ENCODE measurements at places on chromosomes 1 and 21. TPM values are rescaled to one million over a fixed set of nuclear protein-coding genes. Genes with fewer than 3 reads are reported as not detected.

- H3K4me3 ChIP-seq = no peak overlapping the region
- H3K27ac ChIP-seq = no peak overlapping the region
- peak; percentile 50 for DNase-seq
- peaks cover 22% of the 10 kb centered on the region for H3K4me1 ChIP-seq
- H3K36me3 ChIP-seq = no peaks in the 10 kb centered on the region
Measured at GRCh38 chr1:209823143-209824041, 4.4 kb upstream of the UTP25 start.

SCNM1 gene
- 55.9 TPM for total RNA-seq

GRCh38 chr1:52534928-52535764 lies 17.7 kb downstream of the TUT4 start:
- H3K4me1 ChIP-seq = peaks cover 8% of the 10 kb centered on the region
- H3K36me3 ChIP-seq = peaks cover 40% of the 10 kb centered on the region
- DNase-seq = no peak

DNA sequence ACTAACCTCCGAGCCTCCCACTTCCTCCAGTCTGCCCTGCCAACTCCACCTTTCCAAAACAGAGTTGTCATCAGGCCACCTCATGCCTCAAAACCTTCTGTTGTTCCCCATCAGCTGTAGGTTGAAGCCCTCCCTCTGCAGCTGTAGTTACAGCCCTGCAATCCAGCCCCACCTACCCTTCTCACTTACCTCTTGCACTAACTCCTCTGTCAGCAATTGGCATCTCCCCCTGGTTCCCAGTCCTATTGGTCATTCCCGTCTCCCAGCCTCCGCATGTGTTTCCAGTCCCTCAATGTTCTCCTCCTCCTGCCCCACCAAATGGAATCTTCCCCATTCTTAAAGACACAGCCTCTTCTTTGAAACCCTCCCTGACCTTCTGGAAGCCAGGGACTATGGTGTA lies 100.1 kb upstream of the GCLM start:
- H3K4me1 ChIP-seq = no peaks in the 10 kb centered on the region
- H3K36me3 ChIP-seq = no peaks in the 10 kb centered on the region
- H3K4me3 ChIP-seq = no peak overlapping the region
- no peak for DNase-seq

MAP7D1 gene
- 245 TPM for total RNA-seq

- no peak overlapping the region for H3K27ac ChIP-seq
- no peaks in the 10 kb centered on the region for H3K4me1 ChIP-seq
- no peaks in the 10 kb centered on the region for H3K36me3 ChIP-seq
- no peak for DNase-seq
Measured at GRCh38 chr1:229838204-229838603, 212.2 kb downstream of the URB2 start.

DNA sequence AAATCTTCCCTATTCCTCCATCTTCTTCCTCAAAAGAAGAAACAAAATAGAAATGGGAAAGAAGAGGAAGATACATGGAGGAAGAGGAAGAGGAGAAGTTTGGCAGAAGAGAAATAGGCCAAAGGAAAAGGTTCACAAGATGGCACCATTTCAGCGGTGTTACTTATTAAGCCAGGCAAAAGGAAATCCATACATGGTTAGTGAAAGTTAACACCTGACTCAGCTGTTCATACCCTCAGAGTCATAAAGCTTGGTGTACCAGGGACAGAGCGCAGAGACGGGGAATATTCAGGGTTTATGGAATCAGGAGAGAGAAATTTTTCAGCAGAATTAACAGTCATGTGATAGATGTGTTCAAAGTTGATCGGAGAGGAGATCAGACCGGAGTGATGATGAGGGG lies 70.6 kb downstream of the COQ8A start:
- H3K36me3 ChIP-seq = no peaks in the 10 kb centered on the region
- no peak for DNase-seq
- no peak overlapping the region for H3K4me3 ChIP-seq
- no peak overlapping the region for H3K27ac ChIP-seq

GRCh38 chr1:234750922-234751627 lies 141.1 kb upstream of the IRF2BP2 start:
- no peak overlapping the region for H3K4me3 ChIP-seq
- DNase-seq = no peak
- H3K27ac ChIP-seq = no peak overlapping the region
- H3K36me3 ChIP-seq = no peaks in the 10 kb centered on the region
- peaks cover 8% of the 10 kb centered on the region for H3K27me3 ChIP-seq
- peaks cover 2% of the 10 kb centered on the region for H3K4me1 ChIP-seq

- DNase-seq = peak; percentile 79
- H3K27ac ChIP-seq = peak overlapping the region; percentile 93
- H3K27me3 ChIP-seq = no peaks in the 10 kb centered on the region
- peaks cover 35% of the 10 kb centered on the region for H3K36me3 ChIP-seq
- peak overlapping the region; percentile 99 for H3K4me3 ChIP-seq
Measured at GRCh38 chr1:6601049-6601922, 1.4 kb downstream of the KLHL21 start.

ZMYND12 gene
- 0.63 TPM for total RNA-seq

GRCh38 chr1:195766709-195767108 lies 841.5 kb downstream of the KCNT2 start:
- no peak overlapping the region for H3K4me3 ChIP-seq
- H3K27me3 ChIP-seq = no peaks in the 10 kb centered on the region
- H3K27ac ChIP-seq = no peak overlapping the region

BARHL2 gene
- not detected for total RNA-seq

- H3K4me3 ChIP-seq = no peak overlapping the region
- peaks cover 22% of the 10 kb centered on the region for H3K36me3 ChIP-seq
- H3K4me1 ChIP-seq = no peaks in the 10 kb centered on the region
- H3K27ac ChIP-seq = no peak overlapping the region
Measured at GRCh38 chr1:41559331-41559730, 74.8 kb upstream of the EDN2 start.

DNA sequence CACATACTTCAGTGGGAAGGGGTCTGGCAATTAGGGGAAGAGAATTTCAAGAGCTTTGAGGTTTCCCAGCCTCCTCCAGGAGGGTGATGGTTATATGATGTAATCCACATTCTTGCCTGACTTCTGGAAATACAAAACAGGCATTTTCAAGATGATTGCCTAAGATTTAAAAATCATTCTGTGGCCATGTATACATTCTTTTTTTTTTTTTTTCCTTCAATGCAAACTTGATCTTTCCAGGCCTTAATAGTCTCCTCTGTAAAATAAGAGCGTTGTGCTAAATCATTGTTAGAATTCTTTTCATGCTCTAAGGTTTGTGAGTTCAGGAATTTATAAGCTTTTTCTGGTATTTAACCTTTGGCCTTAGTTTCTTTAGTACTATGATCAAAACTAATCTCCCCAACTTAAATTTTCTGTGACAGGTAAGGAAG lies 192.3 kb upstream of the HMCN1 start:
- H3K4me1 ChIP-seq = peaks cover 13% of the 10 kb centered on the region
- H3K27me3 ChIP-seq = no peaks in the 10 kb centered on the region
- H3K36me3 ChIP-seq = peaks cover 12% of the 10 kb centered on the region
- no peak for DNase-seq
- H3K27ac ChIP-seq = no peak overlapping the region

TPTE gene
- total RNA-seq = not detected

DCST1 gene
- not detected for total RNA-seq

HTR6 gene
- not detected for total RNA-seq

Data from activated CD8-positive, alpha-beta T cell treated with anti-CD3 and anti-CD28 coated beads, Interleukin-2, amount 10 ng/mL, durations not matched to agents 7 days and 5 days (primary cell).